GOT3 (cell line): ENCODE measurements at places on chromosomes 6 and 20.

DNA sequence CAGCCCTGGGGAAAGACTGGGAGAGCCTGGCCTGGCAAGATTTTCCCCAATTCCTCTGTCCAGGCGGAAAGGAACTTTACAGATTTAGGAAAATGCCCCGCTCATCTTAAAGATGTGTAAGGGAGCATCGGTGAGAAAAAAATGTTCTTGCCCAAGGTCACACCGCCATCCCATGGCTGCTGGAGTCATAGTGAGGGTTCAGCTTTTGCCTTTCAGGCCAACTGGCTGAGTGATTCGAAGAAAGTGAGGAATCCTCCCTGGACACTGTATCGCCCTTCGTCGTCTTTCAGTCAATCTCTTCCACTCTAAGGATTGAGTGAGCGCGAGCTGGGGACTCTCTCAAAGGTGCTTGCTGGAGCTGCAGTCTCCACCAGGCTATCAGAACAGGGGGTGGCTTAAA, 1.4 kb downstream of the WFDC2 start:
- no peak for DNase-seq

DNA sequence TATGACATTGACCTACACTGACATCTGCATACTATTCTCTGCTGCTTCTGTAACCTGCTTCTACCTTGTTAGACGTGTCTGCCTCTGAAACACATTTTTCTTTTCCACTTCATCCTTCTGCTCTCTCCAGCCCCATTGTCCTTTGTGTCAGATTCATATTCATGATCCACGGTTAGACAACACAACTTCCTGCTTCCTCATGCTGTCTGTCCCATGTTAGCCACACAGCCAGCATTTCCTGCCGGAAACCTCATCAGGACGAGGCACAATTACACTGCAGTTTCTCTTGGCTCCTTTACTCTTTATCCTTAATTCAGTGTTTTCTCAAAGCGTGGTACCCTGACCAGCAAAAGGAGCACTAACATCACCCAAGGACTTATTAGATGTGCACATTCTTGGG, 150.2 kb downstream of the TBC1D7 start:
- DNase-seq: no peak

GRCh38 chr6:112957536-112957916, 610.4 kb downstream of the RFPL4B start:
- no peak for DNase-seq

GRCh38 chr6:144331491-144331969, 46.4 kb downstream of the UTRN start:
- no peak for DNase-seq

- no peak for DNase-seq
Observed at GRCh38 chr6:106666282-106667021, 37.1 kb downstream of the QRSL1 start.

DNA sequence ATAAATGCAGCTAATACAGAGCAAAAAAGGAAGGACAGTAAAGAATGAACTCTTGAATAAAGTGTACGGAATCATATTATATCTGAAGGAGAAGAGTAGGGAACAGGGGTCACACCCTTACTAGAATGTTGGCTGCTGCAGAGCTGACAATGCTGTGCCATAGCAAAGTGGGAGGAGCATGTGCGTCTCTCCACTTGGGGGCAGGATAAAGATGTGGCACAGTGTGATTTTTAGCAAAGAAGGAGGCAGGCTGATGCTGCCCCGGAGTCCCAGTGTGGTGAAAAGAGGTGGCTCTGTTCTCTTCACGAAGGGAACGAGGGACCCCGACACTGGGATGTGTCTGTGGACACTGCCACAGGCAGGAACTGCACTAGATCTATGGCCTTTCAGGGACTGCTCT, 67.5 kb downstream of the INSM1 start:
- DNase-seq: no peak

DNA sequence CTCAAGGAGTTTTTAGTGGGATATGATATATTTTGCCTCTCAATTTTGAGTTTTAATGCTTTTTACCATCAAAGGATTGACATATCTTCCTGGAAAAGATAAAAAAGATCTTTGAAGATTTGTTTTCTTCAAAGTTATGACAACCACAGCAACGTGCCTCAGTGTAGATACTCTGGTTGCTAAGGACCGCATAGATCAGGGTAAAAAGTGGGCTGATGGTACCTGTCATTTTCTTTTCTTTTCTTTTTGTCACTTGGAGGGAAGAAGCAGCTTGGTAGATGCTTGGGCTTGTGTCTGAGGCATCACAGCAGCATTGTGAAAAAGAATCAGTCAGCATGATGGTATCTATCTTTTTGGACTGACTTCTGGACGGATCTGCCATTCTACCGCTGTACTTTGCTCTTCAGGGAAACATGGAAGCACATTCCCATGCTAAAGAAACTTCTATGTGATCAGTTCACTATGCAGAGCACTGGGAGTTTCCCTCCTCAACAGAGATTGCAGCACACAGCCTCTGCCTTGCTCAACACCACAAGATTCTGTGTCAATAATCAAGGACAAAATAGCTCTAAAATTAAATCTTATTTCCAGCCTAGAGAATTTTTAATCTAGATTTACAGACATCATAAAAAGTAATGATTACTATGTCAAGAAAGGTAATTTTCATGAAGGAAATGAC, 54.8 kb upstream of the SGK1 start:
- no peak for DNase-seq

GRCh38 chr6:90421666-90422065, 125.0 kb upstream of the BACH2 start:
- no peak for DNase-seq
